ENCODE measurements at places on chromosomes 1 and 21.

DNA sequence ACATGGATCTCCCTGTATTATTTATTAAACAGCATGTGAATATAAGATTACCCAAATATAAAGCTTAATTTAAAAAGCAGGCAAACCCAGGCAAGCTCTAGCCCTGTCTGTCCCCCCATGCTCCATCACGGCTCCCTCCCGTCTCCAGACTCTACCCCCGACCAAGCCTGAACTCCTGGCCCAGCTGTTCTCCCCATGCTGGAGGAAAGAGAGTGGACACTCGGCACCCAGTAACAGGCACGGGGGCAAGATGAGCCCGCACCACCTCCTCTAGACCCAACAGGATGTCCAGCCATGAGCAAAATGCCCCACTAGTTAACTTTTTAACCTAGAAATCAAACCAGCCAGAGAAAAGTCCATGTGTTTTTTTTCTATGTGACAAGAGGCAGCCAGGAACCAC, 19.3 kb downstream of the SLC19A1 start:
- DNase-seq: no peak

GRCh38 chr1:205275916-205276688, 45.4 kb downstream of the NUAK2 start:
- DNase-seq: no peak

DNA sequence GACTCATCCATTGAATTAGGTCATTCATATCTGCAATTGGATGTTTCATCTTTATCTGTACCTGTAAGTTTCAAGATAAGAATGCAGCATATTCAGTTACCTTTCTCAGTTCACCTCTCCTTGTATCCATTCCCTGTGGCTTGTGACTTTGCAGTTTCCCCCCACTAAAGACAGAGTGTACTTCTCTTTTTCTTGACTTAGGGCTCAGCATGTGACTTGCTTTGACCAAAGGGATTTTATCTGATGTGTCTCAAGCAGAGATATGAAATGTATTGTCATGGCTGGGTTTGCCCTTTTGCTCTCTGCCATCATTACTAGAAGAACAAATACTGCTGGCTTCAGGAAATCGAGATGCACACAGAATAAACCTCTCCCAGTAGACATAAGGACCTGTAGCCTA, 754.8 kb downstream of the ADGRL2 start:
- DNase-seq: no peak

DNA sequence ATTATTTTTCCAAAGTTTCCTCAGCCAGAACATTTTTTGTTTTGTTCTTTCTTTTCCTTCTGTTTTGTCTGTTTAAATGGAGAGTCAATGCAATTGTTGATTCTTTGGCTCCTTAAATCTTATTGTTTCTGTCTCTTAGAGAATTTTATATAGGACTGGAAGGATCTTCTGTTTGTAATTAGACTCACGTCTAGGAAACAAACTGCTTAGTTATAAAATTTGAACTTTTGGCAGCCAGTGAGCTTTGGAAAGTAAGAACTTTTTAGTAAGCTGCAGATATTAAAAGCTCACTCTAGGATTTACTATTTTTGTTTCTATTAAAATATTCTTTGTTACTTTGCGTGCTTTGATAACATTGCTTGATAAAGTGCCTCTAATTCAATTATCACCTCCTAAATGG, 109.8 kb upstream of the HNRNPU start:
- no peak for DNase-seq

GRCh38 chr1:206808615-206809014, 36.3 kb upstream of the IL10 start:
- DNase-seq: peak; percentile 23

- no peak for DNase-seq
These were observed 49.6 kb downstream of the HSF2BP start for GRCh38 chr21:43609501-43610340.

DNA sequence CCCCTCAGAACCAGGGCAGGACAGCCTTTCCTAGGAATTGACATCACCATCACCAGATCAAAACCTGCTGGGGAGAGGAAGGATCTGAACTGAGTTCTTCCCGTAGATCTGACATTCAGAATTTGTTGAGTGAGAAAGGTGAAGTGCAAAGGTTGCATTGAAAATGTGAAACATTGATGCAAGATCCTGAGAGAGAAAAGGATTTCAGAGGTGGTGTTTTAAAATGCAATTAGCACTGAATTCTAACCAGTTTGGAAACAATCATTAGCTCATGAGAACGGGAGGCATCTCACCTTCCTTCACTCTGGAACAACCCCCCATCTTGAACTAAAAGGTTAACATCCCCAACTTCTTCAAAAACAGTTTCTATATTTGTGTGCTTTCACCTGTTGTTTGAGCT, 20.4 kb downstream of the LMO4 start:
- no peak for DNase-seq

DNA sequence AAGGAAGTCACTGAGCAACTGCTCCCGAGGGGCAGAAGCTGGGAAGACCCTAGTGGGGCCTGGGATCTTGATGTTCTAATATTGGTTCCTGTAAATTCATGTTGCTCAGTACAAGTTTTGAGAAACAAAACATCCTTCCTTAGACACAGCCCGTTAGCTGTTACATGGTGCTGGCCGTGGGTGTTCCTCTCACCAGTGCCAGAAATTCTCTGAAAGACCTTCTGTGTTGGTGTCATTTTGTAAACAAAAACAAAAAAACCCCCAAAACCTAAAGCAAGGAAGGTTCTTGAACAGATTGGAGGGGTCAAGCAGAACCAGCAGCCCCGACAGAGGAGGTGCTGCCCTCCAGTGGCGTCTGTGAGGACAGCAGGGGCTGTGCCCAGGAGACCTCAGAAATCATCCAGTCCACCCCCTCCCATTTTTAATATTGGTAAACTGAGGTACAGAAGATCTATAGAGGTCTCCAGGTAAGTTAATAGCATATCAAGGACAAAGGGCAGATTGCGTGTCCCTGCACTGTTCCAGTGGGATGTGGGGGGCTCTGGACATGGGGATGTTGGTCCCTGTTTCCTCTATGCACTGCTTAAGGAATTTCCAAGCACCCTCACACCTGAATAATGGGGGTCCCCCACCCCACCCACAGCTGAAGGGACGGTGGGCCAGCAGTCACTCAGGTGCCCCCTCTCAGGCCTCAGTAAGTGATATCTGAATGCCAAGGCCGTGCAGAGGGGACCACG, 38.2 kb downstream of the SLC2A7 start:
- peak; percentile 21 for DNase-seq

DNA sequence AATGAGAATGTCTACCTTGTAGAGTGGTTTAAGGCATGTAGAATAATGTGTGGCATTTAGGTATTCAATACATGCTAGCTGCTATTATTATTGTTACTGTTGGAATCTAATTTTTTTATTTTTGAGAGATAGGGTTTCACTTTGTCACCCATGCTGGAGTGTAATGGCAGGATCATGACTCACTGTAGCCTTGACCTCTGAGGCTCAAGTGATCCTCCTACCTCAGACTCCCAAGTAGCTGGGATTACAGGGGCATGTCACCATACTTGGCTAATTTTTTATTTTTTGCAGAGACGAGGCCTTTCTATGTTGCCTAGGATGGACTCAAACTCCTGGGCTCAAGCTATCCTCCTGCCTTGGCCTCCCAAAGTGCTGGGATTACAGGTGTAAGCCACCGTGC, 61.9 kb downstream of the EPB41 start:
- DNase-seq: no peak

DNA sequence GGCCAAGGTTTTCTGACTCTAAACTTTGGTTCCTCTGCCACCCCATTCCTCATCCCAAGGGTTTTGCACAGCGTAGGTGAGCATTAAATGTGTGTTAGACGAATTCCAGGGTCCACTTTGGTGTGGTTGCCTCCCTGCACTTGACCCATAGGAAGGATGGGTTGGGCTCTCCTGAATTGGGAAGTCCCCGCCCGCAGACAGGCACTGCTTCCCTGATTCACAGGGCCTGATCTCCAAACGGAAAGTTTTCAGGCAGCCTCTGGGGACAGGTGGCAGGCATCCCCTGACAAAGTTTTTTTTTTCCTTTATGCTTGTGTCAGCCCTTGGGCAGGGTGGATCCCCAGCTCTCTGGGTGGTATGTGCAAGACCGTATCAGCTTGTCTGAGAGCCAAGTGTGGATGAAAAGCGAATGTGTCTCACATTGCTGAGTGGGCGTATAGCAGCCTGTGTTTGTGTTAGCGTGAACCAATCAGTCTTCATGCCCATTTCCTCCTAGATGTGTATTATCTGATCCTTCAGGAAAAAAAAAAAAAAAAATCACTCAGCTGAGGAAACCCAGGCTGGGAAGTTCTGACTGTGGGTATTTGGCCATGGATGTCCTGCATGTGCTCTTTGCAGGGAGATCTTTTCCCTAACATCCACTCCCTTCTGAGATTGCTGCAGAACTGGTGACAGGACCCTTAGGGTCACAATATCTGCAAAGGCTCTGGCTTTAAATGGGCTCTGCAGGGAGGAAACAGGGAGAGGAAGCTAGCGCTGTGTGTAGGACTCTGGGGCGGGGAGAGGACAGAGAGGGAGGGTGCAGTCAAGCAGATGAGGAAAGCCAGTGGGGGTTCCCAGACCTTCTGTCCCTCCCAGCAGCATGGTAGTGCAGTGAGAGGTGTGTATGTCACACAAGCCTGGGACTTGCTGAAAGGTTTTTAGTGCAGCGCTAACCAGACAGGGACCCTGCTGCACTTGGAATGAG, 42.2 kb upstream of the TRABD2B start:
- DNase-seq: peak; percentile 72

DNA sequence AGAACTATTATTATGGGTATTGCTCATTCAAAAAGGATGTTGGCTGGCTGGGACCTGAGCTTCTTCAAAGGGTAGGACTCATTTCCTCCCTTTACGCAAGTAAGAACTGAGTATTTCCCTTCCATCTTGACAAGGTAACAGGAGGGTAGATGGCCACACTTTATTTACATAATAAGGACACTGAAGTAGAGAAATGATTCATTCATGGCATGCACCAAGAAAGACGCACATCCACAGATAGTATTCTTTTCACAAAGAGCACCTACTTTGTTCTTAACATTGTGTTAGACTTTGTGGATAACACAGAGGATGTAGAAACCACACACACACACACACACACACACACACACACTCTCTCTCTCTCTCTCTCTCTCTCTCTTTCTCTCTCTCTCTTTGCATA, 82.9 kb downstream of the FAM78B start:
- no peak for DNase-seq
